ENCODE measurements at places on chromosomes 12 and 14. TPM values are rescaled to one million over a fixed set of nuclear protein-coding genes. Genes with fewer than 3 reads are reported as not detected.

DNA sequence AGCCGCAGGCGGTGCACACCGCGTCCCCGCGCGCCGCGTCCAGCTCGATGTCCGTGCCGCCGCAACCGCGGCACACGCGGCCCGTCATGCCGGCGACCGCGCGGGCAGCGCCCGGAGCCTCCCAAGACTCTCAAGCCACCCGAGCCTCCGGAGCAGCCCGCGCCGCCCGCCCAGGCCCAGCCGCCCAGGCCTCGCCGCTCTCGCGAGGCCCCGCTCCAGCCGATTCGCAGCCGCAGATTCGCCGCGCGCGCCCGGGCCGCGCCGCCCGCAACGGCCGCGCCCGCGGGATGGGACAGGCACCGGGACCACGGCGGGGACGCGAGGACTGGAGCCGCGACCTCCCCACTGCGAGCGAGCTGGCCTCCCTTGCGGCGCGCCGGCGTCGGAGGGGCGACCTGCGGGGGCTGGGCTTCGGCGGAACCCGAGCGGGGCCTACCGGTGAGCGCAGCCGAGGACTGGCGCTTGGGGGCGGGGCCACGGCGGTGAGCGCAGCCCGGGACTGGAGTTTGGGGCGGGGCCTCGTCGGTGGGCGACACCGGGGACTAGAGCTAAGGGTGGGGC lies at the start of gene BRF1:
TSS of gene BRF1 (minus strand) at position 460 of the 561 bp plus-strand sequence. CDS start at position 88, 372 bp downstream.
- peak within 1 kb of the TSS; percentile 80 for H3K4me3 ChIP-seq
- no peaks in the 10 kb centered on the region for H3K36me3 ChIP-seq
- peak; percentile 97 for DNase-seq

DNA sequence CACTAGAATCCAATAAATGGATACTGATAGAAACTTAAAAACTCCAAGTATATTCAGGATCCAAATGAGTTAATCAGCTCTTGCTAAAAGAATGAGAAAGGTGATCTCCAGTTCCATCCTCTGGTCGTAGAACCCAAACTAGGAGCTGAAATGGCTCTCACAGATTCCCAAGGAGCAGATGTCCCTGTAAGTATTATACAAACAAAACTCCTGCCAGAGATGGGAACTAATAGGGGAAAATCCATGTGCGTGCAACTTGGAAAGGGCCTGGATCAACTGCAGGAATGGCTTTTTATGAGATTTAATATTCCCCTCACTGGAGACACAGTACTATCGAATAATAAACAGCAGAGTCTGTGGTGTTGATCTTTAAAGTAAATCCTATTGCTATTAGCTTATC lies 309.2 kb upstream of the TBX3 start:
- no peaks in the 10 kb centered on the region for H3K4me1 ChIP-seq
- no peak overlapping the region for H3K27ac ChIP-seq
- H3K27me3 ChIP-seq = no peaks in the 10 kb centered on the region
- no peak for DNase-seq
- H3K36me3 ChIP-seq = no peaks in the 10 kb centered on the region

- H3K27me3 ChIP-seq = no peaks in the 10 kb centered on the region
- H3K4me3 ChIP-seq = no peak overlapping the region
- H3K36me3 ChIP-seq = no peaks in the 10 kb centered on the region
- peaks cover 25% of the 10 kb centered on the region for H3K4me1 ChIP-seq
- no peak for DNase-seq
- no peak overlapping the region for H3K27ac ChIP-seq
These were observed 103.9 kb downstream of the ZFP36L1 start for GRCh38 chr14:68688872-68689371.

GRCh38 chr14:102645746-102646440 lies 53.4 kb downstream of the RCOR1 start:
- H3K27ac ChIP-seq = no peak overlapping the region
- H3K4me3 ChIP-seq = no peak overlapping the region
- H3K36me3 ChIP-seq = no peaks in the 10 kb centered on the region
- peaks cover 30% of the 10 kb centered on the region for H3K4me1 ChIP-seq

The APOF gene
- total RNA-seq = not detected

DNA sequence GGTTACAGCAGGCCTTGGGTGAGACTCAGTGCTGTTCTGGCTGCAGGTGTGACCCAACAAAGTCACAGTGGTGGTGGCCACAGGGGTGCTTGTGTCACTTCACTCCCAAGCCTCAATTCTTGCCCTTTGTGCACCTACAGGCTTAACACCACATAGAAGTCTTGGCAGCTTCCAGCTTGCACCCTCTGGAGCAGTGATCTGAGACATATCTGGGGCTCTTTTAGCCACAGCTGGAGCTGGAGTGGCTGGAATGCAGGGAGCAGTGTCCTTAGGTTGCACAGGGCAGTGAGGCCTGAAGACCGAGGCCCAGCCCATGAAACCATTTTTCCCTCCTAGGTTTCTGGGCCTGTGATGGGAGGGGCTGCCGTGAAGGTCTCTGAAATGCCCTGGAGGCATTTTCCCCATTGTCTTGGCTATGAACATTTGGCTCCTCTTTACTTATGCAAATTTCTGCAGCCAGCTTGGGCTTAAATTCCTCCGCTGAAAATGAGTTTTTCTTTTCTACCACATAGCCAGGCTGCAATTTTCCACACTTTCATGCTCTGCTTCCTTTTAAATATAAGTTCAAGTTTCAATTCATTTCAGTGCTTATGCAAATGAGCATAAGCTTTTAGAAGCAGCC lies 37.7 kb downstream of the ADAM21 start:
- no peaks in the 10 kb centered on the region for H3K36me3 ChIP-seq
- H3K4me1 ChIP-seq = no peaks in the 10 kb centered on the region
- no peak overlapping the region for H3K4me3 ChIP-seq
- H3K27ac ChIP-seq = no peak overlapping the region
- no peak for DNase-seq

GRCh38 chr14:29925101-29925722 lies 2.4 kb downstream of the PRKD1 start:
- H3K27me3 ChIP-seq = no peaks in the 10 kb centered on the region
- H3K4me3 ChIP-seq = no peak overlapping the region

- H3K4me3 ChIP-seq = no peak overlapping the region
- H3K27me3 ChIP-seq = no peaks in the 10 kb centered on the region
- no peaks in the 10 kb centered on the region for H3K4me1 ChIP-seq
- H3K36me3 ChIP-seq = no peaks in the 10 kb centered on the region
- DNase-seq = no peak
These were observed 113.3 kb upstream of the PRB2 start for GRCh38 chr12:11508699-11509098.

The FLVCR2 gene
- 3.0 TPM for total RNA-seq

DNA sequence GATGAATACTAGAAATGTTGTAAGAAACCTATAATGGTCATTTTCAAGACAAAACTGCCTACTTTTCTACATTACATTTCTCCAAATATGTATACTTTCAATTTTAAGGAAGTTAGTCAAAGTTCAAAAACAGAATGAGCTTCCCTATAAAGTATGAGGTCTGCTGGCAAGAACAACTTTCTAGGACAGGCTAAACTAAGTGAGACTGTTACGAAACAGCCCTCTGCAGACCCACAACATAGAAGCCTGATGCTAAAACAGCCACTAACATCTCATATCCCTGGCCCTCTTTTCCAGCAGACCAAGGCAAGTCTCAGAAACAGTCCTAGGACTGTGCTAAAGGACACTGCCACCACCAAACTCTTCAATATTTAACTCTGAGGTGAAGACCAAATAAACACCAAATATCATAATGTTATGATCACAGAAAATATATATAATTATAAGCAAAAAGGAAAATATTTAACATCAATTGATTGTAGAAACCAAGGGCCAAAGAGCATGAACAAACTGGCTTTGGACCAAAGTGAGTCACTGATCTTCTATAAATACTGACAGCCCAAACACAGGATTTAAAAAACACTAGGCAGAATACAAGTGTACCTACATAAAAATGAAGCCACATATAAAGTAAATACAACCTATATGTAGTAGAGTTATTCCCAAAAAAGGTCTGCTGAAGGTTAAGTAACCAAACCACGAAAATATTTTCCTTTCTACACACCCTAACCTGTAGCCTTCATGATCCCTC lies 27.7 kb downstream of the PPP4R3A start:
- no peaks in the 10 kb centered on the region for H3K27me3 ChIP-seq
- no peak overlapping the region for H3K27ac ChIP-seq
- DNase-seq = no peak
- peaks cover 72% of the 10 kb centered on the region for H3K36me3 ChIP-seq
- H3K4me1 ChIP-seq = peaks cover 34% of the 10 kb centered on the region

GRCh38 chr14:36604757-36605505 lies 22.5 kb upstream of the NKX2-8 start:
- no peak overlapping the region for H3K4me3 ChIP-seq
- H3K4me1 ChIP-seq = no peaks in the 10 kb centered on the region
- DNase-seq = peak; percentile 5
- H3K27ac ChIP-seq = no peak overlapping the region

- H3K36me3 ChIP-seq = no peaks in the 10 kb centered on the region
- DNase-seq = no peak
These were observed 19.1 kb upstream of the CEP170B start for GRCh38 chr14:104845834-104846441.

GRCh38 chr12:78385541-78385940 lies 479.0 kb upstream of the SYT1 start:
- H3K27me3 ChIP-seq = no peaks in the 10 kb centered on the region
- no peak for DNase-seq
- no peak overlapping the region for H3K27ac ChIP-seq
- no peak overlapping the region for H3K4me3 ChIP-seq

GRCh38 chr14:53845813-53846693 lies 110.6 kb downstream of the BMP4 start:
- no peaks in the 10 kb centered on the region for H3K36me3 ChIP-seq
- H3K4me3 ChIP-seq = no peak overlapping the region
- H3K27ac ChIP-seq = no peak overlapping the region
- H3K4me1 ChIP-seq = no peaks in the 10 kb centered on the region
- H3K27me3 ChIP-seq = no peaks in the 10 kb centered on the region
- DNase-seq = no peak

GRCh38 chr14:33567023-33567728 lies 383.7 kb downstream of the EGLN3 start:
- H3K27ac ChIP-seq = no peak overlapping the region
- no peak for DNase-seq
- H3K36me3 ChIP-seq = no peaks in the 10 kb centered on the region
- no peak overlapping the region for H3K4me3 ChIP-seq
- no peaks in the 10 kb centered on the region for H3K4me1 ChIP-seq

The NANOG gene
- total RNA-seq = not detected

- H3K36me3 ChIP-seq = no peaks in the 10 kb centered on the region
- DNase-seq = no peak
- H3K4me3 ChIP-seq = no peak overlapping the region
- H3K27ac ChIP-seq = no peak overlapping the region
These were observed 64.5 kb upstream of the DAAM1 start for GRCh38 chr14:59123975-59124374.

The DNAJC22 gene
- not detected for total RNA-seq

- H3K4me1 ChIP-seq = no peaks in the 10 kb centered on the region
- H3K27ac ChIP-seq = no peak overlapping the region
- no peaks in the 10 kb centered on the region for H3K36me3 ChIP-seq
- H3K4me3 ChIP-seq = no peak overlapping the region
These were observed 34.3 kb upstream of the SPPL3 start for GRCh38 chr12:120938496-120938895.

The OR6C2 gene
- total RNA-seq = not detected

- H3K4me3 ChIP-seq = no peak overlapping the region
- H3K27ac ChIP-seq = no peak overlapping the region
- peaks cover 27% of the 10 kb centered on the region for H3K4me1 ChIP-seq
- no peaks in the 10 kb centered on the region for H3K36me3 ChIP-seq
- no peaks in the 10 kb centered on the region for H3K27me3 ChIP-seq
- DNase-seq = no peak
These were observed 21.3 kb downstream of the ACTN1 start for GRCh38 chr14:68957775-68958174.

The LMO3 gene
- not detected for total RNA-seq

- no peak for DNase-seq
- no peaks in the 10 kb centered on the region for H3K4me1 ChIP-seq
- no peaks in the 10 kb centered on the region for H3K27me3 ChIP-seq
- no peak overlapping the region for H3K27ac ChIP-seq
- H3K4me3 ChIP-seq = no peak overlapping the region
- no peaks in the 10 kb centered on the region for H3K36me3 ChIP-seq
These were observed 19.9 kb upstream of the ADAMTS20 start for GRCh38 chr12:43571885-43572284.

GRCh38 chr14:61280526-61281185 lies 482 bp downstream of the TMEM30B start:
- no peaks in the 10 kb centered on the region for H3K27me3 ChIP-seq
- peaks cover 16% of the 10 kb centered on the region for H3K4me1 ChIP-seq
- H3K27ac ChIP-seq = peak overlapping the region; percentile 65
- DNase-seq = peak; percentile 80
- peak overlapping the region; percentile 76 for H3K4me3 ChIP-seq

- no peak overlapping the region for H3K27ac ChIP-seq
- no peaks in the 10 kb centered on the region for H3K27me3 ChIP-seq
- H3K36me3 ChIP-seq = no peaks in the 10 kb centered on the region
- no peak for DNase-seq
- peaks cover 68% of the 10 kb centered on the region for H3K4me1 ChIP-seq
These were observed 416.6 kb downstream of the ZFP36L1 start for GRCh38 chr14:68376067-68376779.

GRCh38 chr14:76081642-76082041 lies 70.1 kb upstream of the GPATCH2L start:
- no peaks in the 10 kb centered on the region for H3K4me1 ChIP-seq
- no peak overlapping the region for H3K4me3 ChIP-seq
- no peaks in the 10 kb centered on the region for H3K27me3 ChIP-seq
- H3K27ac ChIP-seq = no peak overlapping the region

DNA sequence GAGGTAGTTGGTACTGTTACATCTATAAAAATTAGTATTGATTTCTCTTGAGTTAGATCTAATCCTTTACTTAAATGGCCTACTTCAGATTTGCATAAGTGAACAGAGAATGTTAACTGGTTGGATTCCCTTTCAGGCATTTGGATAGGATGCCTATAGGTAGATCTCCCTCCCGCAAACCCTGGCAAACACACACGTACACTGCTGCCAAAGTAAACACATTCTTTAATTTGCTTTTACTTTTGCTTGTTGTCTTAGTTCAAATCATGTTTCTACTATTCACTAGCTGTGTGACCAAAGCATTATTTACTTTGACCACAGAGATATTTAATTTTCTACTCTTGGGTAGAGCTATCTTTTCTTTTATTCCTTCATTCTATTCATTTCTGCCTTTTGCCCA lies 936.1 kb upstream of the FBXO33 start:
- H3K27me3 ChIP-seq = no peaks in the 10 kb centered on the region
- H3K36me3 ChIP-seq = no peaks in the 10 kb centered on the region
- no peaks in the 10 kb centered on the region for H3K4me1 ChIP-seq
- H3K4me3 ChIP-seq = no peak overlapping the region
- no peak for DNase-seq

Data from CD4-positive, alpha-beta memory T cell (primary cell).